ENCODE measurements at places on chromosomes 7 and 10.
A peak's percentile ranks its signal among the peaks of the same experiment; 100 is the strongest.

GRCh38 chr10:78182841-78183240 lies 149.2 kb downstream of the RPS24 start:
- DNase-seq = no peak

DNA sequence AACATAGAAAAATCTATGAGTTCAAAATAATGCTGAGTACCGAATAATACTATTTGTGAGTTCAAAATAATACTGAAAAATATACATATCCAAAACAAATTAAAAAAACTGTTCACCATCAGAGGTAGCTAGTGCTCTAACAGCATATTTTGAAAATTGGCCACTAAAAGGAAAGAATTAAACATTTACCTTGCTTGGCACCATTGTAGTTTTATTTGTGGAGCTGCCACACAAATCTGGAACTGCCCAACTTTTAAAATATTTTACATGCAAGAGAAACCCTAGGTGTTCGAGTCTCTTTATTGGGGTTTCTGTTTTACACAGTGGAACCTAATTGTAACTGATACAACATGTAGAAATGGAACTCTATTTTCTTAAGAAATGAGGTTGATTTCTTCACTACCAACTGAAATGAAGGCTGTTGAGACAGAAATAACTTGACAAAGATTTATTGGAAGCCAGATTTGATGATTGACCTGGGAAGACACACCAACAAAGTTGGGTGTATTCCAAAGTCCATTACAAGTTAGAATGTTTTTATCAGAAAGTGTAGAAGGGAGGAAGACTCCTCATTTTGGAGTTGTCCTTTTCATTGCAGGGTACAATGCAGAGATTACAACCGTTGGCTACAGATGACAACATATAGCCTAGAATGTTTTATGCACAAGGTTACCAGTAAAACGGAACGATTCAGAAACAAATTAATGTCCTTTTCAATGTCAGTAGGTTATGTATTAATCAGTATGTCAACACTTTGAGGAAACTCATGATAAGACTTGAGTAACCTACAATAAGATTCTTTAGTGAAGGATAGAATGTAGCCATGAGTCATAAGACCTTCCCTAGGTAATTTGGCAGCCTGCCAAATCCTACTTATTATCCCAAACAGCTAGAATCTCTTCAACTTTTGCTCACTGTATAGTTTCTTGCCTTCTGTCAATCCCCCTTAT lies 73.8 kb upstream of the PAPSS2 start:
- DNase-seq = no peak

- DNase-seq = no peak
Observed at GRCh38 chr10:94644352-94644751, 39.2 kb upstream of the CYP2C18 start.

- no peak for DNase-seq
Observed at GRCh38 chr7:82567356-82567755, 123.8 kb upstream of the CACNA2D1 start.

DNA sequence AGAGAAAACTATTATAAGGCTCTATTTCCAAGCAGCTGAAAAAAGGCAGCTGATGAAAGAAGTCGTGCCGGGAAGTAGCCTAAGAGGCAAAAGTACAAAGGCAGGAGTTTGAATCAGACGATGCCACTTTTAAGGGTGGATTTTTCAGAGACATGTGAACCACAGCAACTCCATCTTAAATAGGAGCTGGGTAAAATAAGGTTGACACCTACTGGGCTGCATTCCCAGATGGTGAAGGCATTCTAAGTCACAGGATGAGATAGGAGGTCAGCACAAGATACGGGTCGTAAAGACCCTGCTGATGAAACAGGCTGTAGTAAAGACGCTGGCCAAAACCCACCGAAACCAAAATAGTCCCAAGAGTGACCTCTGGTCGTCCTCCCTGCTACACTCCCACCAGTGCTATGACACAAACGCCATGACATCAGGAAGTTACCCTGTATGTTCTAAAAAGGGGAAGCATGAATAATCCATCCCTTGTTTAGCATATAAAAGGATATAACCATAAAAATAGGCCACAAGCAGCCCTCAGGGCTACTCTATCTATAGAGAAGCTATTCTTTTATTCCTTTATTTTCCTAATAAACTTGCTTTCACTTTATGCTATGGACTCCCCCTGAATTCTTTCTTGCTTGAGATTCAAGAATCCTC lies 45.5 kb upstream of the PRSS1 start:
- no peak for DNase-seq

DNA sequence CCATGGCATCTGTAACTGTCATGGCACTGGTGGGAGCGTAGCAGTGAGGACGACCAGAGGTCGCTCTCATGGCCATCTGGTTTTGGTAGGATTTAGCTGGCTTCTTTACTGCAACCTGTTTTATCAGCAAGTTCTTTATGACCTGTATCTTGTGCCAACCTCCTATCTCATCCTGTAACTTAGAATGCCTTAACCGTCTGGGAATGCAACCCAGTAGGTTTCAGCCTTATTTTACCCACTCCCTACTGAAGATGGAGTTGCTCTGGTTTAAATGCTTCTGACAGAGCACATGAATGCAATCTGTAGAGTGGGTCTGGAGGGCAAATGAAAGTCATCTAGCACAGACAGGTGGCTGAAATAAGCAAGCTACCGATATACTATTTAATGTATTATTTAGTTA lies 55.3 kb upstream of the OPN4 start:
- no peak for DNase-seq

DNA sequence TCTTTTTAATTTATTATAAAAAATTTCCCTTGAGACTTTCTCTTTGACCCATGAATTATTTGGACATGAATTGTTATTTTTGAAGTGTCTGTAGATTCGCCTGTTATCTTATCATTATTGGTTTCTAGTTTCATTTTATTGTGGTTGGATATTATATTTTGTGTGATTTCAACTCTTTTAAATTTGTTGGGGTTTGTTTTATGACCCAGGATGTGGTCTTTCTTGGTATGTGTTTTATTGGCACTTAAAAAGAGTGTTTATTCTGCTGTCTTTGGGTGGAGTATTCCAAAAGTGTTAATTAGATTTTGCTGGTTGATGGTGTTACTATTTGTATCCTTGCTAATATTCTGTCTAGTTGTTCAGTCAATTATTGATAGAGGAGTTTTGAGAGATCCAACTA lies 50.5 kb upstream of the GPR141 start:
- DNase-seq = no peak

- DNase-seq = peak; percentile 19
Observed at GRCh38 chr10:112721080-112721698, 228.9 kb upstream of the TCF7L2 start.

DNA sequence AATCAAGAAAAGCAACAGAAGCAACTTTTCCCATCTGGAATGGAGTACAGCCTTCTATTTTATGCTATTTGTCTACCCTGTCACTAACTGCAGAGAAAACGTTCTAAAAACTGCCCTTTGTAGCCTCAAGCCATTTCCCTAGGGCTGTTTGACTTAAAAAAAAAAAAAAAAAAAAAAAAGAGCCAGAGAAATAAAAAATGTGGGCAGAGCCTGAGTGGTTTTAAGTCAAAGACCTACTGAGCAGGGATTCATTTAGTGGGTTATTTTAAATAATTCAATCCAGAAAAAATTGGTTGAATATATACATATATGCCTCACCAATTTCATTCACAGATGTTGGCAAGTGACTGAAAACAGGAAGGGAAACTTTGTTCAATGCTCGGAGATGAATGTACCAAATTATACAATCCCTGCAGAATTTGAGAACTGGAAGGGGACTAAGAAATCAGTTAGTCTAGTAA lies 75.2 kb downstream of the PPP1R3C start:
- DNase-seq = no peak

- DNase-seq = no peak
Observed at GRCh38 chr10:7563368-7563767, 103.4 kb downstream of the ITIH5 start.

- no peak for DNase-seq
Observed at GRCh38 chr7:46126675-46127300, 205.7 kb upstream of the IGFBP3 start.

GRCh38 chr7:111734954-111735660 lies 172.8 kb upstream of the IMMP2L start:
- DNase-seq = no peak

DNA sequence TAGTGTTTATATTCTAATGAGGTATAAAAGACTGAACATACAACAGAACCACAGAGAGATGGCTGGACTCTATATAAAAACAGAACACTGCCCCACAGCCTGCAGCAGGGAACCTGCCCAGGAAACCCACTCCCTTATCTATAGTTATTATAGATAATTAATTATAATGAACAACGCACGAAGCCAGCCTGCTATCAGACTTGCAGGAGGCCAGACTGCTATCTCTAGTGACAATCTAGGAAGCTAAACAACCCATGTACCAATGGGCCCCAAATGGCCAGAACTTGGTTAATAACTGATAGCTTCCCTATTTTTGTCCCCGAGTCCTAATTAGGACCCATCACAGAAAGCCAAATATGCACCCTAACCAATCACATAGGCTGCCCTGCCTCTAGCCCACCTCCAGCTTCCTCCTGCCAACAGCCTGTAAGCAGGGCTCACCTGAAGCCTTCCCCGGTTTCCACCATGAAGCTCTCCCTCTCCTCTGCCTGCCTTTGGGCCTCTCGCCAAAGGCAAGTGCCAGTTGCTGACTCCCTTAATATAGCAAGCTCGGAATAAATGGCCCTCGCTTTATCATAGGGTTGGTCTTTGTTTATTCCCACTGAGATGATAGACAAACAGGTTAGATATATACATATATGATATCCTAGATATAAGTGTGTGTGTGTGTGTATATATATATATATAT lies 74.5 kb downstream of the SYPL1 start:
- no peak for DNase-seq

GRCh38 chr10:104092749-104093148 lies 7.1 kb upstream of the COL17A1 start:
- DNase-seq = no peak

GRCh38 chr10:50367732-50368131 lies 116.4 kb upstream of the ASAH2 start:
- no peak for DNase-seq

DNA sequence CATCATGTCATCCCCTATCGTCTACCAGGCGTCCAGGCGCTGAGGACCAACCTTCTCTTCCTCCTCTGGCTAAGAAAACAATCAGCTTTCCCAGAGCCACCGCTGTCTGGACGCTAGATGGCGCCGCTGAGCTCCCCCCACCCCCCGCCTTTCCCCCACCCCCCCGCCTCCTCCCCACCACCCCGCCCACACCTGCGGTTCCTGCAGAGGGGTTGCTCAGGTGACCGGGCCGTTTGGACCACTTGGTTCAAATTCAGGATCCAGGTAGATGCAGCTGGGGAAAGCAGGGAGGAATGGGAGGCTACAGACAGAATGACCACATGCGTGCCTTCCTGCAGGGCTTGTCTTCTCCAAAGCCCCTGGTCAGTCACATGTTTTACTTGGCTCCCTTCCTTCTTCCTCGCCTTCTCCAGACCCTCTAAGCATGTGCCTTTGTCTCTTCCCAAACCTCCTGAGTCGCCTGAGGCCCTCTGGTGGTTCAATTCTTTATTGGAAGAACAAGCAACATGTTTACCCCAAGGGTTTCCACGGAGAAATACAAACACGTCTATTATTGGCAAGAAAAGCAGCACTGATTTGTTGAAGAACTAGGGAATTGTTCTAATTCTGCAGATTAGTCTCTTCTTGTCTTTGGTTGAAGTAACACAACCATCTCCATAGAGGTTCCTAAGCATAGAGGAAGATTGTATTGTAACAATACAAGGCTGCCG lies 24.7 kb downstream of the AOC1 start:
- peak; percentile 50 for DNase-seq

- DNase-seq = no peak
Observed at GRCh38 chr10:27490807-27491206, 13.3 kb upstream of the RAB18 start.

- DNase-seq = no peak
Observed at GRCh38 chr10:121058082-121058481, 206.9 kb downstream of the WDR11 start.

DNA sequence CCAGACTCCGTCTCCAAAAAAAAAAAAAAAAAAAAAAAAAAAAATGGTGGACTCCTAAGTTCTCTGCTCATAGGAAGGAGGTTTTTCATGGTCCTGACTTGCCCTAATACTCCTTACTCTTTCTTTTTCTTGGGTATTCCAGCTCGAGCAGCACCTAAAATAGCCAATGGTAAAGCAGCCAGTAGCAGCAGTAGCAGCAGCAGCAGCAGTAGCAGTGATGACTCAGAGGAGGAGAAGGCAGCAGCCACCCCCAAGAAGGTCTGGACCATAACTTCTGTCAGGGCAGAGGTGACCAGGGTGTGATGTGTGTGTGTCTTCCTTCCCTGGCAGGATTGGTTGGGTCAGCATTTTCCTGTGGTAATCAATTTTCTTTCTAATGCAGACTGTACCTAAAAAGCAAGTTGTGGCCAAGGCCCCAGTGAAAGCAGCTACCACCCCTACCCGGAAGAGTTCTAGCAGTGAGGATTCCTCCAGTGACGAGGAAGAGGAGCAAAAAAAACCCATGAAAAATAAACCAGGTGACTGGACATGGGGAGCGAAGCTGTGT lies 6.9 kb downstream of the NOLC1 start:
- DNase-seq = no peak

DNA sequence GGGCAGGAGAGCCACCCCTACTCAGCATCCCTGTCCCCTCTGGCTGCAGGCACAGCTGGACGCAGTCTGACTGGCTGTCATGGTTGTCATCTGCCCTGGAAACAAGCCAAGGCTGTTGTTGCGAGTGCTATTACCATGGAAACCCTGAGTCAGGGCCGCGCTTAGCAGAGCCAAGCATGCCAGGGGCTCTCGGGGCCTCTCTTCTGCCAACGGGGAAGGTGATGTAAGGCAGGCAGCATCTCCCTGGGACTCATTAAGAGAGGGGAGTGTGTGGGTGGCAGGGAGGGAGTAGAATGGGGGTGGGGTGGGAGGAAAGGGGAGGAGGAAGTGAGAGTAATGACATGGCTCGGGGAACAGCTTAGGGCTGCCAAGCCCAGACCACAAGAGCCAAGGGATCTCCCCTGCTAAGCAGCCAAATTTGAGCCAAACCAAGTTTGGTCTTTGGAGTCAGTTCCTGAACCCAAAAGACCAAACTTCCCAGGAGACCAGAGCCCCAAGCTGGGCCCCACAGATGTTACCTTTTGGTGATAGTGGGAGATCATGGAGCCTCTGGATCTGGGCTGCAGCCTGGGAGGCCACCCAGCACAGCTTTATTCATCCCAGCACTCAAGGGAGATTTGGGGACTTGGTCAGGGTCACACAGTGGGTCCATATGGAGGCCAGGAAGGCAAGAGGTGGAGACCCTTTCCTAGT lies 67.6 kb downstream of the TMEM130 start:
- DNase-seq = peak; percentile 74

DNA sequence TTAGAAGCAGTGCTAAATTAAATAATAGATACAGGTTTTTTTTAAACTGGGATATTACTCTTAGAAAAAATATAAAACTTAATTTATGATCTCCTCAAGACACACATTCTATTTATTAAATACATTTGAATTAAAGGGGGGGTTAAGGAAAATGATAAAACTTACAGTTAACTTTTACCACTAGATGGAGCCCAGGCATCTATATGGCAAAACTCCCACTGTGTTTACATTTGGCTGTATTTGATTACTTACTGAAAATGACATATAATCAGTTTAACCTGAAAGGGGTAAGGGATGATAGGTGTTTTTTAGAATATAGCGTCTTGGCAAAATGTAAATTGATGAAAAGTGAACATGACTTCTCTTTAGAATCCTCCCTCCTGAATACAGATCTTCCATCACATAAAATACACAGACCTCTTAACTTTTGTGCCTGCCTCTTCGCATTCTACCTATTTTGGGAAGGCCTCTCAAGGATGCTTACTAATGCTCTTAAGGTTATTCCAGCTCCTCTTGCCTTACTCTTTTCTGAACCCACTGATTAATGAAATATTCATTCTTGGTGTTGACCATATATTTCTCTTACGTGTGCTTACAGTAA lies 235.7 kb downstream of the AGMO start:
- DNase-seq = no peak

- DNase-seq = no peak
Observed at GRCh38 chr7:67512481-67512880, 515.8 kb downstream of the TYW1 start.
